NCI-H1694 (cell line): ENCODE measurements at places on chromosomes 2 and 18.

DNA sequence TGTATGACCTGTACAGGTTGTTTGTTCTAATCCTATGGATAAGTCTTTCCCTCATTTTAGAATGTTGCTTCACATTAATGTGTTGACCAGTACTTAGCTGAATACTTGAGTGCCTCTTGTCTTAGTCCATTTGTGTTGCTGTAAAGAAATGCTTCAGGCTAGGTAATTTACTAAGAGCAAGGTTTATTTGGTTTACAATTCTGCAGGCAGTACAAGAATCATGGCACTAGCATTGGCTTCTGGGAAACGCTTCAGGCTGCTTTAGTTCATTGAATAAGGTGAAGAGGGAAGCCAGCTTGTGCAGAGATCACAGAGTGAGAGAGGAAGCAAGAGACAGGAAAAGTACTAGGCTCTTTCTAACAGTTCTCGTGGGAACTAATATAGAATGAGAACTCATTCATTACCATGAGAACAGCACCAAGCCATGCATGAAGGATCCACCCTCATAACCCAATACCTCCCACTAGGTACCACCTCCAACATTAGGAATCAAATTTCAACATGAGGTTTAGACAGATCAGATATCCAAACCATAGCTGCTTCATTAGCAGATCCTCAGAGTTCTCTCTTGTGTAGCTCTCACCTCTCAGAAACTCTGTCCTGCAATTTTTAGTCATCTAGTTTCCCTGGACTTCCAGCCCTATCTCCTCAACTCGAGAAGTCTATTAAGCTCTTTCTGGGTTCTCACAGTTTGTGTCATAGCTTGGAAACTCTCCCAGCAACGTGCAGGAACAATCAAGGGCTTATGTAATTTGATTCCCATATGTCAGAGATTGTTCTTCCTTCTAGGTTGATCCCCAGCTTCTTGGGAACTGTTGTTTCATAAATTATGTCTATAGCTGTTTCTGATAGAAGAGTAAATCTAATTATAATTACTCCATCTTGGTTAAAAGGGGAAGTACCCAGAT is 2082.3 kb upstream of the CELF4 start:
- no peak for DNase-seq

GRCh38 chr2:109258376-109258775 is 129.4 kb downstream of the SH3RF3 start:
- no peak for DNase-seq

- DNase-seq, result peak; percentile 81
Measured at GRCh38 chr2:10048501-10049171, 5.3 kb downstream of the KLF11 start.

GRCh38 chr2:128876986-128877983 is 558.6 kb upstream of the HS6ST1 start:
- DNase-seq, result no peak

GRCh38 chr2:116733699-116734098 is 1080.8 kb upstream of the DDX18 start:
- no peak for DNase-seq

DNA sequence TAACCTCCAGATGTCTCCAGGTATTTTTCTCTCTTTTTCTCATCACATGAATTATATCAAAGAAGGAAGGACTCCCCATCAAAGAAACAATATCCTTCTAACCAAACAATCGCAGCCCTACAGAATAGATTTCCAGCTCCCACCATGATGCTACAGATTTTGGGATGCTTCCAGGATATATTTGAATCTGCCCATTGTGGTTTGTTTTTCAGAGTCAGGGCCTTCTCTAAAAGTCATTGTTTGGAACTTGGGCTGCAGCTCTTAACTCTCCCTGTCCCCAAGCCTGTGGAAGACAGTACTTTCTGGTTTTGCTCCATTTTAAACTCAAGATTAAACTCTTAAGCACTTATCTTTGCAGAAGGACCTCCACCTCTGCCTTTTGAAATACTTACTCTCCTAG is 223.2 kb downstream of the PMAIP1 start:
- no peak for DNase-seq

DNA sequence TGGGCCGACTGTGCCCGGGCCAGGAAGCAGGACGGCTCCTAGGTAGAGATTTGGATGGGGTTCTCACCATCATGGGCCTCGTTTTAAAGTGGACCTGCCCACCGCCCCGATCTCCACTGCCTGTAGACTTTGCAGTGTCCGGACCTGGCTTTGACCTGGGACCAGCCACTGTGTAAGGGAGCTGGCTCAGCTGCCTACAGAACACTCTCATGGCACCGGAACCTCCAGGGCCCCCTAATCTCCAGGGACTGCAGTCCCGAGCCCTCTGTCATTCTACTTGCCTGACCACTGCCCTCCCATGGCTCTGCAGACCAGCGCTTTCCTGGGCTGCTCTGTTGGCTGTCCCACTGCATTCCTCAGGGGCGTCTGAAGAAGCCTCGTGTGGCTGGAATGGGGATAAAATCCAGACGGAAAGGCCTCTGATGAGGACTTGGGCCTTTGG is 120.8 kb downstream of the GLI2 start:
- no peak for DNase-seq

DNA sequence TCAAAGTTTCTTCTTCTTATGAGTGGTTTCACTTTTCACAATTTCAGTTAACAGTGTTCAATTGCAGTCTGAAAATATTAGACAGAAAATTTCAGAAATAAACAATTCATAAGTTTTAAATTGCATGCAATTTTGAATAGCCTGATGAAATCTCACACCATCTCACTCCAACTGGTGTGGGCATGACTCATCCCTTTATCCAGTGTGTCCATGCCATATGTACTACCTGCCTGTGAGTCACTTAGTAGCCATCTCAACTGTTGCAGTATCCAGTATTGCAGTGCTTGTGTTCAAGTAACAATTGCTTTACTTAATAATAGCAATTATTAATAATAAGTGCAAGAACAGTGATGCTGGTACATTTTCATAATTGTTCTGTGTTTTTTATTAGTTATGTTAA is 1202.5 kb downstream of the DSC3 start:
- DNase-seq, result no peak

- no peak for DNase-seq
Measured at GRCh38 chr18:45236676-45237075, 378.6 kb upstream of the SLC14A2 start.

DNA sequence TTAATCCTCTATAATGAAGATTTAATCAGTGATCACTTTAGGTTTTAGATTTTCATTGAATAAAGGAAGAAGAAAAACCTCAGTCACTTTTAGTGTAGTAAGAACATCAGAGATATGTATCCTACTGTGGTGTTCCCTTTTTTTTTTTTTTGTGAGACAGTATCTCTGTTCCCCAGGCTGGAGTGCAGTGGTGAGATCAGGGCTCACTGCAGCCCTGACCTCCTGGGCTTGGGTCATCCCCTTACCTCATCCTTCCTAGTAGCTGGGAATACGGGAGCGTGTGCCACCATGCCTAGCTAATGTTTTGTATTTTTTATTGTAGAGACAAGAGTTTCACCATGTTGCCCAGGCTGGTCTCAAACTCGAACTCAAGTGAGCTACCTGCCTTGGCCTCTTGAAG is 5.1 kb downstream of the SLC39A10 start:
- DNase-seq, result no peak

- no peak for DNase-seq
Measured at GRCh38 chr2:40540026-40540425, 88.1 kb upstream of the SLC8A1 start.

DNA sequence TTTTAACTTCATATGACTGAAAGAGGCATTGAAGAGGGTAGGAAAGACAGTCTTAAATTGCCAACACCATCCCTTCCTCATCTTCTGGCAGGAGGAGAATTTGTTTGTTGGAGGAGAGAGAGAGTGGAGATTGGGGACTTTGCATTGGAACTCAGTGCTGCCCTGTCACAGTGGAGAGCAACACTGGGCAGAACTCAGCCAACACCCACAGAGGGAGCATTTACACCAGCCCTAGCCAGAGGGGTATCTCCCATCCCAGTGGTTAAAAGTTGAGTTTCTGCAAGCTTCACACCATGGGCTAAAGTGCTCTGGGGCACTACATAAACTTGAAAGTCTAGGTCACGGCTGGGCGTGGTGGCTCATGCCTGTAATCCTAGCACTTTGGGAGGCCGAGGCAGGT is 174.1 kb downstream of the ANKRD30B start:
- DNase-seq, result no peak

- no peak for DNase-seq
Measured at GRCh38 chr2:231385429-231385828, 10.1 kb upstream of the B3GNT7 start.

DNA sequence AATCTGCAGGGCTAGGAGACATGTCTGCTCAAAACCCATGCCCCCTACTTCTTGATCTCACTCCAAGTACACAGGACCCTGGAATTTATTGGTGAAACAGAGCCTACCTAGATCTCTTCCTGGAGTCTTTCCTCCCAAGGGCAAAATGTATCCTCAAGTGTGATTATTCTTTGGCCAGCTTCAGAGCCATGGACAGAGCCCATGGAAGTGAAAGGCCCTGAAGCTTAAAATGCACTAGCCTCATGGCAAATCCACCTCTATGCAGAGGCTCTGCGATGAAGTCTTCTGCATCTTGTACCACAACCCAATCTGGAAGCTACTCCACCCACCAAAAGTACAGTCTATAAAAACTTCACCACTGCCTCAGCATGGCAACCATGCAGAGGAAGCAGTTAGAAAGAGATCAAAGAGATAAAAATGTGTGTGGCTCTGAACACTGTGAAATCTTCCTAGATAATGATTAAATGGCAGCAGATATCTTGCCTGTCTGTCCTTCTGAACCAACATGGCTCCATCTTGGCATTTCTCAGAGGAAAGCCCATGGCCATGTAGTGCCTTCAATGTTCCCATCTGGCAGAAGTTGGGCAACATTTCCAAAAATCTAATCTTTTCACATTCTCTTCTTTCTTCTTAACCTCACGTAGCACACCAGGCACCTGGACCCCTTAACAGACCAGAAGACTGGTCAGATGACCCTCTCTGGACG is 142.9 kb upstream of the KLF7 start:
- no peak for DNase-seq

DNA sequence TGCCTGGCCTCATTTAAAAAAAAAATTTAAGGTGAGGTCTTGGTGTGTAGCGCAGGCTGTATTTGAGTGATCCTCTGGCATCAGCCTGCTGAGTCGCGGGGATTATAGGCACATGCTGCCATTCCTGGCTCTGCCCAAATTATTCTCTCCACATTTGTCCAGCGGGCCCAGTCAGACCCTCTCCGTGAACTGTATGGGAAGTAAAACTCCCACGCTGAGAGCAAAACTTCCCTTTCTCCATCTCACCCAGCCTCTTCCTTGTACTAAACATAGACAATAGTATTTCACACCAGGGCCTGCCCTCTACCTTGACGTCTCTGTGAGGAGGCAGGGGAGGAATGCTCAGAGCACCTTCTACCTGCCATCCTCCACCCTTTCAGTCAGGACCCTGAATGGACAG is 37.0 kb downstream of the EIF4E2 start:
- no peak for DNase-seq

DNA sequence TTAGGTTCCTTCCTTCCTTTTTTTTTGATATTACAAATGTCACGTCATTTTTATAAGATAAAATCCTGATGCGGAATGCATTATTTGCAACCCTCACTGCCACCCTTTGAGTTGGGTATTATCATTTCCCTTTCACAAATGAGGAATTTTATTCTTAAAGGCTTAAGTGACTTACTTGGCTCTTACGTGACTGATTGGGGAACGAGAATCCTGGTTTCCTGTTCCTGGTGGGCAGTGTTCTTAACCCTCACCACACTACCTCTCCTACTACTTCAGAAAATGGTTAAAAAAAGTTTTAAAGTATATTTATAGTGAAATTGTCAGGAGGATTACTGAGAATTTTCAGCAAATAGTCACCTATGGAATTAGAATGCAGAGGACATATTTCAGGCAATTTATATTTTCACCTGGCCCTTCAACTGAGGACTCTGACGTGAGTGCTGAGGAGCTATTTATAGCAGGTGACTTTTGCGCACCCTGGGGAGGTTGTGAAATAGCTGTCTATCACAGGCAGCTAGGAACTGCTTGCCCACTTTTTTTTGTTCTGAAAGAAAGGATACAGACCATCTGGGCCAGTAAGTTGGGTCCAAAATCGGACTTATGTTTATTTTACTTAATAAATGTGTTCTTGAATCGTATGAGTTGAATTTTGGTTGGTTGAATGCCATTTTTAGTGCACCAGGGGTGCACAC is 18.7 kb upstream of the RASGRP3 start:
- no peak for DNase-seq

DNA sequence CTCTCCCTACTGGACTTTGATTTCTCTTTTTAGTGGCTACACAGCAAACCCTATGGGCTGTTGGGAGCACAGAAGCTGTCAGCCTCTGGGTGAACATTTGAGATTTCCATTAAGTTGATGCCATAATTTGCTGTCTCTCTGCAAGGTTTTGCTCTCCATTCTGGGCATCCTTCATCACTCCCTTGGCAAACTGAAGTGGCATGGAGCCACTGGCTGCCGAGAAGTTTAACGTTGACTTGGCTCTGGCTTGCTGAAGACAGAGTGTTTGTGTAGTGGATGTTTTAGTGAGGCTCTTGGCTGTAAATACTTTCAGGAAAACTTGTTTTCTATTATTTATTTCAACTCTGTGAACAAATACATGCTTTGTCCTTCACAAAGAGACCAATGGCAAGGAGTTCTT is 91.5 kb downstream of the ALK start:
- no peak for DNase-seq

DNA sequence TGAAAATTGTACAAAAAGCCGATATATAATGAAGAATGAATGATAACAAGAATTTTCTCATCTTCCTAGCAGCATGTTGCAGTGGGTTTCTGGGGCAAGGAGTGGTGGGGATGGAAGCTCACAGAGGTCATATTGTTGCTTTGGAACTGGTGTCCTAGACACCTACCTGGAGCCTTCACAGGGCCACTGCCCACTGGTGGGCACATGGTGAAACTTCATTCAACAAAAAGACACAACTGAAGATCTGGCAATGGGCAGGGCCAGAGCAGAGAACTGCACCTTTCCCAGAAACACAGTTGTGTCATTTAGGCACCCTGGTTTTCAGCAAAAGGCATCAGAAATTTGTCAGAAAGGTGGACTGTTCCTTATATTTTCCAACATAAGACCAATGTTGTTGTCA is 115.3 kb downstream of the FHOD3 start:
- DNase-seq, result no peak

GRCh38 chr2:95077861-95078603 is 43.6 kb downstream of the MRPS5 start:
- no peak for DNase-seq

GRCh38 chr2:104658144-104658835 is 195.6 kb upstream of the POU3F3 start:
- DNase-seq, result no peak
